ENCODE measurements at places on chromosomes 2 and 18.

DNA sequence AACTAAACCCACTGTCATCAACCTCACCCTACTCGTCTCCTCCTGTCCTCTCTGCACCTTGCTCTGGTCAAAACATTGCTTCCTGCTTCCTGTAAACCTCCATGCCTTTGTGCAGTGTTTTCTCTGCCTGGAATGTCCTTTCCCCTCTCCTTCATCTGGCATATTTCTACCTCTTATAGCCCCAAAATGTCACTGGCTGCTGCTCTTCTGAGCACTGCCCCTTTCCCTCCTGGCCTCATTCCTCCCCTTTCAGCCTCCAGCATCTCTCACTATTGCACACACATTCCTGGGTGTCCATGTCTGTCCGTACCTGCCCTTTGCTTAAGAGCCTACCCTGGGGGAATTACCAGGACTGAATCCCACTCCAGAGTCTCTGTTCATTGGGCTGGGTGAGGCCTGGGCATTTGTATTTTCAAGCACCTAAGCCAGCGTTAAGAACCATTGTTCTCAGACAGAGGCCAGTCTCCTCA lies 84.9 kb downstream of the MOGAT1 start:
- no peak for DNase-seq

- DNase-seq, result no peak
Observed at GRCh38 chr18:45349019-45349418, 266.3 kb upstream of the SLC14A2 start.

DNA sequence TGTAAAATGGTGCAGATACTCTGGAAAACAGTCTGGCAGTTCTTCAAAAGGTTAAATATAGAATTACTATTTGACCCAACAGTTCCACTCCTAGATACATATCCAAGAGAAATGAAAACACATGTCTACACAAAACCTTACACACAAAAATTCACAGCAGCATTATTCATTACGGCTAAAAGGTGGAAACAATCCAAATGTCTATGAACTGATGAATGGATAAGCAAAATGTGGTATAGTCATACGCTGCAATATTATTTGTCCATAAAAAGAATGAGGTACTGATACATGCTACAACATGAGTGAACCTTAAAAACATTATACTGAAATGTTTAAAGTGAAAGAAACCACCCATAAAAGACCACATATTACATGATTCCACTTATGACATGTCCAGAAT lies 4.0 kb downstream of the CYP27C1 start:
- no peak for DNase-seq

DNA sequence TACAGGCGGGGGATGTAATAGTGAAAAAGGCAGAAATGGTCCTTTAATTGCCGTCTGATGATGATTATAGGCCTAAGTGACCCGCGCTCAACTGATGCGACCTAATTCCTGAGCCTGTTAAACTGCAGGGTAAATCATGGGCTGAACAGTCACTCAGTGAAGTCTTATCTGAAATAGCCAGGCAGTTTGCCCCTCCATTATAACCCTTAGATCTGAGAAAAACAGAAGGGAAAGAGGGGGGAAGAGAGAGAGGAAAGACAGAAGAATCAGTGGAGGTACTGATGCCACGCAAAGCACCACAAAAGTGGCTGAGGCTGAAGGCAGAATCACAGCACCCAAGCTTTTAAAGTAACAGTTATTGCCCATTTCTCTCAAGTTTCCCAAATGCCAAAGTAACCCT lies 73.1 kb upstream of the DNMT3A start:
- no peak for DNase-seq

GRCh38 chr2:166269322-166269721 lies 106.4 kb downstream of the SCN9A start:
- DNase-seq, result no peak

- no peak for DNase-seq
Observed at GRCh38 chr2:196205881-196206435, 34.6 kb upstream of the STK17B start.

DNA sequence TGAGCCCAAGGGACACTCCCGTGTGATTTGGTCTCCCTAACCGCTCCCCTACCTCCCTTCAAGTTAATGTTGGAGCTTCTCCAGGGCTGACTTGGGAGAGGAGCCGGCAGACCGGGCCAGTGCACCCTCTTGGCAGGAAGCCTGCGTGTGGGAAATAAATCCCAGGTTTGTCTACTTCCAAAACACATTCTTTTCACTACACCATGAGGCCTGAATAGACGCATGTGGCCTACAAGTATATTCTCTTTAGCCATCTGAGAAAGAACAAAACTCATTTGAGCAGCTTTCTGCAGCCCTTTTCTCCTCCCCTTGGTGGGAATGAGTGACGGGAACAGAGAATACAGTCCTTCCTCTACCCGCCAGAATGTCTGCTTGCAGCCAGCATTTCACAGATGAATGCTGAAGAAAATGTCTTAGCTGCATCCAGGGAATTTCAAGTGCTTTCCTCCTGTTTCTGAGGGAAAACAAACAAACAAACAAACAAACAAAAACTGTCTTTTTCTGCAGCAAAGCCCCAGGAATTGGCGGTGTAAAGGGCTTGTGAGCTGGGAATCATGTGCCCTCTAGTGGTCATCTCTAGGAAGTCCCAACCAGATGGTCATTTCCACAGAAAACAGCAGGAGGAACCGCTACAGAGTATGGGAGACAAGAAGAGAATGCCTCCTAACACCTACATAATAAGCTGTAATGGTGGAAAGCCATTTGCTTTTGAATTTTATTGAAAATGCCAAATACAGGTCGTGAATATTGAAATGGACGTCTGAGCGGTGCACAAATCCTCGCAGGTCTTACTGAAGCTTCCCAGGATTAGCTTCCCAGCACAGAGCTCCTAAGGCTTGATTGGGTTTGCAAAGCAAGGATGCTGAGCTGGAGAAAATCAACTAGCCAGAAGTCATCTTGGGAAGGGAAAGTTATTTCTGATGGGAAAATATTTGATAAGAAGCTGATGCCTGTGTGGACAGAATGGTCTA lies 41.2 kb upstream of the DAPL1 start:
- DNase-seq, result peak; percentile 22

DNA sequence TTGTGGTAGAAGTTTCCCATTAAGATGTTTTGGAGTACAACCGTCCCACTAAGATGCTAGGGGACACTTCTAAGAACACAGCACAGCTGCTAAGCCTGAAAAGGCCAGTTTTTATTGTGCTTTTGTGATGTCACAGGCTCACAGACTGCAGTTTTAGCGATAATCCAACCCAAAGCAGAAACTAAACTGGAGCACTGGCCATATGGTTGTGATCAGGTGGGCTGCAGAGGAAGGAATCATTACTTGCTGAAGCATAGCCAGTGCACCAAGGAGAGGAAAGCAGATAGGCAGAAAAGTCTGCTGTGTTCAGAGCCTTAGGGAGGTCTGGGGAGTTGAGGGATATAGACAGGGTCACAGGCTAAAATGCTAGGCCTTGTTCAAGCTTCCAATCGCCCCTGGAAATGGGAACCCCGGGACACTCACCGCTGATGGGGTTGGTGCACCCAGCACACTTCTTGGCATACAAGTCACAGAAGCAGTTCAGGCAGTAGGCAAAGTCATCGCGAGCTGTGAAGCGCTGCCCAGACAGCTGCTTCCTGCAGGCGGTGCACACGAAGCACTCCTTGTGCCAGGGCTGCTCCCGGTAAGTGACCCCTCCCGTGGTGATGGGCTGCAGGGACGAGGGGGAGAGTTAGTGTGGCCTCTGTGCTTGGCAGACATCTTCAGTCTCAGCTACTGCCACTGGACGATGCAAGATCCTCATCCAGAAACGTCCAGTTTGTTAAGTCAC lies 25.7 kb downstream of the C2orf49 start:
- DNase-seq, result no peak

GRCh38 chr2:158969715-158970240 lies 1.3 kb downstream of the TANC1 start:
- no peak for DNase-seq

GRCh38 chr2:37713258-37713700 lies 41.8 kb upstream of the CDC42EP3 start:
- DNase-seq, result no peak

DNA sequence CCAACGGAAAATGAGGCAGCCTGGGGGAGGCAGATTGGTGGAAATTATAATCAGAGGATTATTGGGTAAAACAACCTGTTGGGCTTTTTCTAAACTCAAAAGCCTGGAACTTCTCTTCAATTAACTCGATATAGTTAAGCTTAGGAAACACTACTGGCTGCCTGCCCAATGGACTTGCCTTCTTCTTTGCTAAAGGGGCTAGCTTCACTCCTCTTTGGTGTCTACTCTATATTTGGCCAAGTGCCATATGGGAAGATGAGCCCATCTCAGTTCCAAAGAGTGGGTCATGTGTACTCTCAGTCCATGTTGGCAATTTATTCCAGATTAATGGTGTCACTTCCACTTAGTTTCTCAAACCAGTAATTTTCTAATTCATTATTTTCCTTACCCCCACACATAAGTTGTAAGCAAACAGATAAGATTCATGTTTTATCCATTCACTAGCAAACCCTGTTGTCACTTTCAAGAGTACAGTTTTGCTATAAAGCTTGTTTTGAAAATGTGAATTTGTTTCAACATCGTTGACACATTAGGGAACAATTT lies 34.3 kb downstream of the DARS1 start:
- no peak for DNase-seq

- DNase-seq, result no peak
Observed at GRCh38 chr2:84995826-84996225, 24.9 kb downstream of the KCMF1 start.

DNA sequence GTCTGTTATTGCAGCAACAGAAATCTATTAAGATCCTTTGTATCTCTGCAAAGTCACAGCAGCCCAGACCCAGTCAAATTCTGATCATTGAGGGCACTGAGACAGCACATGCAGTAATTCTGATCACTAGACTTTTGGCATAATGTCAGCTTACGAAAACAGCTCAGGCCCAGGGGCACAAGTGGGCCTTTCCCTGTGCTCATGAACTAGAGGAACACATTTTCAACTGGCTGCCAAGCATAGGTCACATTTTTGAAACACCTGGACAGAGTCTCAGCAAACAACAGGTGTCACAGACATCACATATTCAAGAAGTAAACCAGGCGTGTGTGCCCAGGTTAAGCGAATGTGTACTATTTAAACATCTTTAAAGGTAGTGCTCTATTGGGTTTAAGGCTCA lies 13.7 kb downstream of the DOCK10 start:
- DNase-seq, result no peak
